Fibroblast of lung (primary cell): ENCODE measurements at places on chromosomes 7 and 10.
A peak's percentile ranks its signal among the peaks of the same experiment; 100 is the strongest.

DNA sequence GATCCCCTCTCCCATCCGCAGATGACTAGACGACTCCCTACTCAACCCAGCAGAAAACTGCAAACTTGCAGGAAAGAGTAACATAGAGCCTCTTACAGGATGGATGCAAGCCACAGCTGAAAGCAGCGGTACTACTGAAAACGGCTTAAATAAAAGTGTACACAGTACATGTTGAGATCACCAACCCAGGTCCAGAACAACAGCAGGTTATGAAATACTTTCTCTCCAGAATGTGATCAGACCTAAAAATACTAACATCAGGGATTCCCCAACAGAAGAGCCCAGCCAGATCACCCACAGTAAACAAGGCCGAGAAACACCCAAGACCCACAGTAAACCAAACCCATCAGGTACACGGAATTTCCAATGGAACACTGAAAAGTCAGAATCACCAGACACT lies 13.2 kb downstream of the ATE1 start:
- DNase-seq = no peak

GRCh38 chr7:100929808-100930174 lies 19.5 kb upstream of the MUC3A start:
- no peak for DNase-seq

DNA sequence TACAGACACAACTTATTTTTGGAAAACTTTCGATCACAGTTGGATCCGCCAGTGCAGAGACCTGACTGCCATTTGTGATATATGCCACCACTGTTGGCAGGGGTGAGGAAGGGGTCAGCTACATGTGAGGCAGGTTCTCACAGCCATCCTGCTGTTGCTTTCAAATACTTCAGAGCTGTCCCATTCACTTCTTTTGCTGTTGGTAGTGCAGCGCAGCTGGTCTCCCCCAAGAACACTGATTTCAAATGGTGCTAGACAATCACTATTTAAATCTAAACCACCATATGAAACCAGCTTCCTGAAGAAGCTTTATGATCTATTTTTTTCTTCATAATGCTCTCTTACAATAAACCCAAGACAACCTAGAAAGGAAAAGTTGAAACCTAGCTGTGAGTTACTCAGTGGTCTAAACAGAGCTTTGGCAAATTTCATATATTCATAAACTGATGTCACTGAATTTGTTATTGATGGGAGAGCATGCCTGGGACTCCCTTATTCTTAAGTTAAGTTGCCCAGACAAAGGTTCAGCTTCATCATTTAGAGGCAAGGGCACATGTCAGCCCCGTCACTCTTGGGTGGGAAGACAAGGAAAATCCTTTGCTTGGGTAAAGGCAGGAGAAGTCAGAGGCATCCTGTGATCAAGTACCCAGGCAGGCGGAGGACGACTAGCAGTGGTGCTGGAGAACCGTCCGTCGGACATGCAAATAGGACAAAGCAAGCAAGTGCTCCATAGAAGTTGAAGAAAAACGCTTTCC lies 143.4 kb upstream of the KLF14 start:
- DNase-seq = no peak

GRCh38 chr10:130105724-130106123 lies 4.9 kb downstream of the C10orf143 start:
- DNase-seq = no peak

DNA sequence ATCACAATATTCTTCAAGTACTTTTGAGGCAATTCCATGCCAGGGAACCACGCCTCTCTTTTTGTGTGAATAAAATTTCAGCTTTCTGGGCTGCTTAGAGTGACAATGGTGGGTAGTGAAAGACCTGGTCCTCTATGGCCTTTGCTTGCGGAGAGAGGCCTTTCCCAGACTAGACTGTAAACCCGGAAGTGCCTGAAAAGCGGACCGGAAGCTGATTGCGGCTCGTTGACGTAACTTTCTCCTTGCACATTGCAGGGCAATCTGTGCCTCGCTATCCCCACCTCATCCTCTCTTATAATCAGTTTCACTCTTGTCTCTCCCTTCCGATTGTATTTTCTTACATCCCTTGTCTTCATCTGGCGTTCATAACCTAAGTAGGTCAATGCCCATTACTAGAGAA lies 310.4 kb downstream of the CAMK1D start:
- no peak for DNase-seq

DNA sequence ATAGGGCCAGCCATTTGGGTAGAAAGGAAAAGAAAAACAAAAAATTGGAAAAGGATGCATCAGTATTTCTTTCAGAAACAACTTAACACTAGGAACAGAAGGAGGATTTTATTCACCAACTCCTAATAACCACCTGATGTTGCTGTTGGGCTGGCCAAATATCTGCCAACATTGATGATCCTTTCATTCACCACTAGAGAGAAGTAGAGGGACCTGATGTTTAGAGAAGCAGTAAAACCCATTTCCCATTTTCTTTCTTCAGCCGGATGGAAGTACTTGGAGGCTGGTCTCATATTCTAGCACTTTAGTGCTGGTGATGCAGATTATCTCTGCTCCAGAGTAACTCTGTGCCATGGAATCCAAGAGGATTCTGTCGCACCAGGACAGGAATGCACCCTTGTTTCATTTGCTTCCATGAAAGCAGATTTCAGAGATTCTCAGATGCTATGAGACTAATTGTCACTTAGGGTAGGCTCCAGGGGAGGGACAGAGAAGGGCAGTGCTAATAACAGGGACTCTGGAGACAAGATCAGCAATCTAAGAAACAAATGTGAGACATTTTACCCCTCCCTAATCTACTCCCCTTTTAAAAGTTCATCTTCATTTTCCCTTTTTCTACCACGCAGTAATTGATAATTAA lies 3.1 kb downstream of the KLLN start:
- DNase-seq = peak; percentile 65

GRCh38 chr10:79358811-79359210 lies 11.5 kb downstream of the PPIF start:
- DNase-seq = no peak

GRCh38 chr10:112624546-112625048 lies 177.6 kb downstream of the VTI1A start:
- DNase-seq = no peak

DNA sequence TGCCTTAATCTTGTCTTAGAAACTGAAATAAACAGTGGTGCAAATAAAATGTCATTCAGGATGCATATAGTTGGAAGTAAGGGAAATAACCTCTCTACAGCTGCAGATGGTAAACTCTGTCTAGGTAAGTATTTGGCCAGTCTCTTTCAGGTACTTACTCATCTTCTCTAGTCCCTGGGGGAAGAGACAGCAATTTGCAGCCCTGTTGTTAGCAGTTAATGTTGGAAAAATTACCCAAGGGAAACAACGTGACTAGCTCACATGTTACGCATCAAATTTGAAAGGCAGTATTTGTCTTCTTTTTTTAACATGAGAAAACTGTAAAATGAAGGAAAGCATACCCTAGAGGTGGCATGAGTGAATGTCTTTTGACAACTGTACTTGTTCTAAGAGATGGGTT lies 3.2 kb upstream of the HUS1 start:
- no peak for DNase-seq

DNA sequence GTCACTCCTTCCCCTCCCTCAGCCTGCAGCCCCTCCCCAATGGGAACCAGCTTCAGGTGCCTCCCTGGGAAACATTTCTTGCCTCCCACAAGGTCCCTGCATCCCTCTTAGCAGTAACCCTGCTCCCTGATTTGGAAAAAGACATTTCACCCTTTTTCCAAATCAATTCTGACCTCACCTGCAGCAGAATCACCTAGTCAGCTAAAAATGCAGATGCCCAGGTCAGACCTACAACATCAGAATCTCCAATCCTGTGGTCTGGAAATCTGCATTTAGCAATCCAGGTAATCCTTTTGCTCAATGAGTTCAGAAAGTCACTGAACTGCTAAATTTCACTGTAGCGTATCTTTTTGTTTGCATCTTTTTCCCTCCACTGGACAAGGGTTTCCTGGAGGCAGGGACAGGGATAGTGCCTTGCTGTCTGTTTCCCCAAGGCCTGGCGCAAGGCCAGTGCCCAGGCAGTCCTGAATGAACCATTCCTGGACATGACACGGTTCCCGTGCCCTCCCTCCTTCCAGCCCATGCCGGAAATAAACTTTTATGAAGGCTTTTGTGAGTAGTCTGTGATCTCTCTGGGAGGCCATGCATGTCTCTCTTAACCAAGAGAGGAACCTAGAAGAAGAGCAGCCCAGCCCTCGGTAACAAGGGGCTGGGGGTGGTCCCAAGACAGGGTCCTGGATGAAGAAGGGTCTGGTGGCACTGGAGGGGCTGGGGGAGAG lies 44.0 kb downstream of the COL13A1 start:
- DNase-seq = peak; percentile 44

GRCh38 chr7:27516421-27516820 lies 146.3 kb downstream of the HIBADH start:
- DNase-seq = no peak

DNA sequence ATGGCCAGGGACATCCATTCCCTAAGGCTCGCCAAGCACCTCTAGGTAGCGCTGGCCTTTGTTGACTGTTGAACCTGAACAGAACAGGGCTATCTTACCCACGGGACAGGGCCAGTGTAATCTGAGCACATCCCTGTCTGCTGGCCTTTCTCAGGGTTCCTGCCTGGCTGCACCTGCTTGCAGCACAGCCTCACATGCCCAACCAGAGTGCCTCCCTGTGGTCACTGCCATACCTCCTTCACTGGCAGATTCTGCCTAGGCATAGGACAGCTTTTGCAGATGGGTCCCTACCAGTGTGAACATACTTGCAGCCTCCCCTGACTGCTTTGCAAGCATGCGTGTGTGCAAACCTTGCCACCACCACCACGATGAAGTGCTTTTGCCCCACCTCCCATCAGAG lies 15.8 kb upstream of the LIPN start:
- DNase-seq = no peak

DNA sequence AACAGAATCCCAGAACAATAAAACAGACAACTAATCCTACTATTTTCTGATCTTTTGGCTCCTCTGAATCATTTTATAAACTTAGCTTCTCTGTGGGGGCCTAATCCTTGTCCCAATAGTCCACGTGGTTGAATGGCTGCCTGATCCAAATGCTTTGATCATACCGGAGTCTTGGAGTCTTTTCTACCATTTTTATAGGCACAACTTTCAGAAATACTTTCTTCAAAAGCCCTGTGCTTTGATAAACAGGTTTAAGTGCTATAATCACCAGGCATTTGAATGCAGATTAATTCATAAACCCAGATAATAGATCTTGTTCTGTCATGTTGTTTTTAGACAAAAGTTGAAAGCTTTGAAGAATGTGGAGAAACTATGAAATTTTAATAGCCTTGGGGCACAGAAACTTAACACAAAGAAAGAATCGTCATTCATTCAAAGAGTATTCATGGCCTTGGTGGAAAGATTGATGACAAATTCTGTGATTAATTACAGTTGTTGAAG lies 163.7 kb downstream of the AHR start:
- DNase-seq = no peak

- DNase-seq = no peak
Measured at GRCh38 chr10:128932071-128932820, 534.8 kb upstream of the MGMT start.

DNA sequence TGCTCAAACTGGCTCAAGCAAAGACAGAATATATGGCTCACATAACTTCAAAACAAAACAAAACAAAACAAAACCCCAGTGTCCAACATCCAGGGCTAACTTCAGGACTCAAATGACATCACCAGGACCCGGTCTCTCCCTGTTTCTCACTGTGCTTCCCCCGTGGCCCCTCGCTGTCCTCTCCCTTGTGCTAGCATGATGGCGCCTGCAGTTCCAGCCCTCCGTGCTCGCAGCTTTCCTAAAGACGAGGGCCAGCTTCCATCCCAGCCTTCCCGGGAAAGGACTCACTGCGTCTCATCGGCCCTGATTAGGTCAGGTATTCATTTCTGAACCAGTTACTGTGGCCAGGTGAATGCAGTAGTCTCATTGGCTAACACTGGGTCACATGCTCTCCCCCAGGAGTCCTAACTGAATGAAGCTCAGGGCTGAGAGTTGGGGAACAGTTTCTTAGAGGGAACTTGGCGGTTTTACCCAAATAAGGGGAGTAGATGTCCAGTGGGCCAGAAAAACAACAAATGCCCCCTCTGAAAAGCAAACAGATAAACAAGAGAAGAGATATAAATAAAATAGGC lies 33.0 kb upstream of the CTBP2 start:
- no peak for DNase-seq

DNA sequence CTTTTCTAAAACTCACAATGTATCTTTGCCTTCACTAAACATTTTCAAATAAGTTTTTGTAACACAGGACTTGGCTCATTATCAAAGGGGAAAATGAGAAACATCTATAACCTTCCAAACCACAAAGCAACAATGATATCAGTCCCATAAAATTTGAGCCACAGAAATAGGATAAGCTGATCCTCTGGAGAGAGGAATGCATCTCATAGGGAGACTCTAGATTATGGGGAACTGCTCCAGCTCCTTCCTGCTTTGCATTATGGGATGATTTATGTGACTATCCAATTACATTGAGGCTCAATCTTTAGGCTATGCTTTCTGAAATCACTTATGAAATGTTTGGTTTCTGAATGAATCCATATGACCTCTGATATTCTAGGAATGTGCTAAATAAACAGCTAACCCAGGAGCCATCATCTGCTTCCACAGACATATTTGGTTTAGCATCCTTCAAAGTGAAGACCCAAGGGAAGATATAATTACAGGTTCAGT lies 70.4 kb downstream of the CUBN start:
- DNase-seq = peak; percentile 92

GRCh38 chr7:68509603-68510002 lies 1088.7 kb upstream of the AUTS2 start:
- DNase-seq = peak; percentile 5

DNA sequence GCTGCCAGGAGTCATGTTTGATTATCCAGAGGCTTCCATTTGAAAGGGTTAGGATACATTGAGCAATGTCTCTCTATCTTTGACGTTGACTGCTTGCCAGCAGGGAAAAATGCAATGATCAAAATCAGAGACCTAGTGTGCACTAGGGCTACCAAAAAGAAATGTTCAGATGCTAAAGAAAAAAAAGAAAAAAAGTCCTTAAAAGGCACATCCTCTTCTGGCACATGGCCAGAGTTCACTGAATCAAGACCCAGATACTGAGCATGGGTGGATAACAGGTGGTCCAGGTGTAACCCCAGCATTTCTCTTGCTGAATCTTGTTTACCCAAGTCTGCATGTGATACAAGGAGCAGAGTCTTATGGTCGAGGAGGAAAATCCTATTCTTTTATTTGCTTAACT lies 899.3 kb downstream of the SORCS3 start:
- DNase-seq = no peak

DNA sequence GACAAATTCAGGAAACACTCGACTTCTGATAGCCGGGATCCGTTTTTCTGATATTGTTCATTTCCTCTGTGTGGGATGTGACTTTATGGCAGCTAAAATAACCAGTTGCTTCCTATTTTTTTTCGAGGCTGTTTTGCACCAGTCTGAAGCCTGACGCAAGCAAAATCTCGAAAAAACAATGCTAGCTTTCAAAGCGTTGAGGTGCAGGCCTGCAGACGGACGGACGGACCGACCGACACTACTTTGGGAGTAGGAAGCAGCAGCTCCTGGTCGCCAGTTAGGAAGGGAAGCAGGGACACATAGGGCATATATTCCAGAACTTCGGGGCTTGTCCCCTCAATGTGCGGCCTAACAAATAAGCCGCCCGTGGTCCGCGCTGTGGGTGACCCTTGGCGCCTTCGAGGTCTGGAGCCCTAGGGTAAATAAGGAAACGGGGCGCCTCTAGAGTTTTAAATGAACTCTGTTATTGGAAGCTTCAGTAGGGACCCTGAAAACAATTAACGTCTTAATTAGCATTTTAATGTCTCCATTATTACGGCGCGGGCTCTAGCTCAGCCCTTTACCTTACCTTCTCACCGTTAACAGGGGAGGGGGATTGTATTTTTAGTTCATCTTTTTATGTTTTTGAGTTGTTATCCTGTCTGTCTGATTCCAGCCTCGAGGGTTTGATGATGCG lies 1.3 kb downstream of the HHEX start:
- DNase-seq = no peak

GRCh38 chr7:150852371-150852905 lies at the start of gene AOC1:
AOC1 (plus strand) TSS chr7:150852517; CDS start chr7:150856471, 3,954 bp downstream.
- DNase-seq = no peak
